ENCODE measurements at places on chromosomes 12 and 14.

GRCh38 chr12:38689704-38690103 is 215.7 kb downstream of the CPNE8 start:
- no peak for DNase-seq

- DNase-seq: no peak
These were observed 160.8 kb upstream of the KRR1 start for GRCh38 chr12:75672200-75672599.

GRCh38 chr14:35410858-35411257 is 6.3 kb upstream of the NFKBIA start:
- no peak for DNase-seq

GRCh38 chr12:32475724-32476123 is 76.4 kb downstream of the FGD4 start:
- no peak for DNase-seq

GRCh38 chr12:82326905-82327503 is 31.2 kb downstream of the CCDC59 start:
- no peak for DNase-seq

DNA sequence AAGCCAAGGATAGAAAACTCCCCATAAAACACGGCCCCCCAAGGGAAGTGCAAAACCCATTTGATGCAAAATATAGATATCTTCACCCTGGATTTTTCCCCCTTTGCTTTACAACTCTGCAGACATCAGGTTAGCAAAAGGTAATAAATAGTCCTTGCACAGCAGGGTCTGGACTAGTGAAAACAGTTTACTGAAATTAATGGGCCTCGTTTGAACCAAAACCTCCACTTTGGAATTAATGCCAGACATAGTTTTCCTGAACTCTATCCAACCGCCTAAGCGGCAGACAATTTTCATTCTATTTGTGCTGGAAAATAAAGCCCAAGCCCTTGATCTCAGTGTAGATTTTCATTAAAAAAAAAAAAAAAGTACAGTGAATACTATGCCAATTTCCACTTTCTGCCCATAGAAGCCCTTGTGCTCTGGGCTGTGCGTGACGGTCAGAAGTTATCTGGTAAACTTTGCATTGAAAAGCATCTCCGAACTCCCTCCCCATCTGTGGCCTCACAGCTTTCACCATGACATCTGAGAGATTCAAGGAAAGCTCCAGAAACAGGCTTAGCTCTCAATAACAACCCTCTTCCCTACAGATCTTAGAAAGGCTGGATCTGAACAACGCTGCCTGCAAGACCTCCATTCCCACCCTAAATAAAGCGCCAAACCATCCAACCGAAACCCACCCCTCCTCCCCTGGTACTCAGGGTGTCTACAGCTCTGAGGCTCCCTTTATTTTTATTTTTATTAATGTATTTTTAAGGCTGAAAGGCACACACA is 11.0 kb upstream of the IRF2BPL start:
- no peak for DNase-seq

DNA sequence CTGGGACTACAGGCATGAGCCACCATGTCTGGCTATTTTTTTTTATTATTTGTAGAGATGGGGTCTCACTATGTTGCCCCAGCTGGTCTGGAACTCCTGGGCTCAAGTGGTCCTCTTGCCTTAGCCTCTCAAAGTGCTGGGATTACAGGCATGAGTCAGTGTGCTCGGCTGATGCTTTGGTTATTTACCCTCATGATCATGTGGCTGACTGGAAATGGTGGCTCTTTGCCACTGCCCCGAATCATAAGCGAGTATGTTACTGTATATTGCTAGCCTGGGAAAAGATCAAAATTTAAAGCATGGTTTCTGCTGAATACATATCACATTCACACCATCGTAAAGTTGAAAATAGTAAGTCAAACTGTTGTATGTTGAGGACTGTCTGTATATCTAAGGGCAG is 101.1 kb downstream of the RGS6 start:
- DNase-seq: no peak
